ENCODE measurements at places on chromosomes 11 and 22. TPM values are rescaled to one million over a fixed set of nuclear protein-coding genes. Genes with fewer than 3 reads are reported as not detected.

FOSL1 gene
- polyA plus RNA-seq: 0.20 TPM

- no peak for DNase-seq
These were observed 184.5 kb downstream of the EFCAB6 start for GRCh38 chr22:43627485-43628213.

GRCh38 chr11:94030059-94030458 is 8.9 kb downstream of the HEPHL1 start:
- DNase-seq: no peak

DNA sequence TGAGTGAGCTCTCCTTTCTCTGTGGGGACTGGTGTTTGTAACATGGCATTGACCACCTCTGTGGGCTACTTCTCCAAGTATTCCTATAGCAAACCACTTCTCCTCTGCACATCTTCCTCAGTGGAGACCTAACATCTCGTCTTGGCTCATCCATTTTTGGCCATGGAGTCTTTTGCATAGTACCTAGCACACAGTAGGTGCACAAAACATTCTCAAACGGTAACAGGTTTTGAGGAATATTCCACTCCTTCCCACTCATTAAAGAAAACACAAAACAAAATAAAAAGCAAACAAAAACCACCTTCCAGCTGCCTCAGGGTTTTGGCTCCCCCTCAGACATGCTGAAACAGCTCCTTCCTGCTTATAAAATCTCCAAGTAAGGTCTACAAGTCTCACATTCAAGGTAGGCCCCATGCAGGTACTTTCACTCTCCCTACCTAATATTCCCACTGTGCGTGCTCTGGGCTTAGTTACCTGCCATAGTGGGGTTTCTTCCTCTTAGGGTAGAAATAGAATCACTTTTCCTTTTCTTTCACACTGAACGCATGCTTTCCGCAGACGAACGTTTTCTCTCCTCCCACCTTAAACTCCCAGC is 132.4 kb downstream of the RBFOX2 start:
- no peak for DNase-seq

DNA sequence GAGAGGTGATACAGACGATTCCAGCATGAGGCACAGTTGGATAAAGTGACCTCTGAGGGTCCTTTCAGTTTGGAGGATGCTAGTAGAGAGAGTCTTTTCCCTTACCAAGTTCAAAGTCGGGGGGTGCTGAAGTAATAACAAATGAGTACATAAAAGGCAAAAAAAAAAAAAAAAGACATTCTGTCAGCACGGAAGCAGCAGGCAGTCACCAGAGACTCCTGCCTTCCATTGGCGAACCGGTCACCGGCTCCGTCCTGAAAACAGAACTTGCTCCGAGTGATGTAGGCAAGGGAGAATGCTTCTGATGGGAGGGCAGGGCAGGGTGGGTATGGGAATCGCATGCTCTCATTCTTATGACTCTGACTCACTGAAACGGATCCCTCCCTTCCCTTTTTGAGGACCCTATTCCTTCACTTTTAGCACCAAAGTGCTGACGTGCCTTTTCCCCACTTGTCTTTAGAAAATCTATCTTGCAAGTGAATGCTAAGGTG is 65.9 kb downstream of the PRR5L start:
- DNase-seq: no peak

DNA sequence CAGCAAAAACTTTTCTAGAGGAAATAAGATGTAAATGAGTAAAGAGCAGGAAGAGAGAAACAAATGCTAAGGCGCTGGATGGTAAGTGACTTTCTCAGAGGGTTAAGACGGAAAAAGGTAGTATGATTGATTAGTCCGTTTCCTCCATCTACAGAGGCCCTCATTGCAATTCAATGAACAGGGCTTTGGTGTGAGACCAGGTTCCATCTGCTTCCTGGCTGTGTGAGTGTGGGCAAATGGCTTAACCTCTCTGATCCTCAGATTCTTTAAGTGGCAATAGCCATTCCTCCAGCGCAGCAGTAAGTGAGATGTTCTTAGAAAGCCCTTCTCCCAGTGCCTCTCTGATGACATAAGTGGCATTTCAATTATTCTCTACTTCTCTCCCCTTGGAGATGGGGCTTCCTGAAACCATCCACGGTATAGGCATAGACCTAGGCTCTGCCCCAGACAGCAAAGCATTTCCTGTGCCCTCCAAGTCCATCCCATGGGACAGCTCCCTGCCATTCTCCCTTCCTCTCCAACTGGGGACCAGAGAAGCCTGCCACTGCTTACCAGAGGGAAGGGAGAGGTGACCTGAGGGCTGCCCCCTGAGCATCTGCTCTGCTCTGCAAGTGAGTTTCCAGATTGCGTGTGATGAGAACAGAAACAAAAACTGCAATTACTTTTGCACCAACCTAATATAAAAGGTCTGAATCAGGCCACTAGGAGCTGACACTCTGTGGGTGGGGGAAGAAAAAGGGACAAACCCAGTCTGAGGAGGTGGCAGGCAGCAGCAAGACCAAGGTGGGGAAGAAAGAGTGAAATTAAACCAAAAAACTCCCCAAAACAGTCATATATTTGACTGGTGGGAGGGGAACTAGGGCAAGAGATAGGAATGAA is 12.7 kb upstream of the CD44 start:
- no peak for DNase-seq
